AG04449 (cell line): ENCODE measurements at places on chromosomes 5 and 9.

GRCh38 chr5:42962124-42962523 is 78.0 kb downstream of the ANXA2R start:
- no peak for DNase-seq

DNA sequence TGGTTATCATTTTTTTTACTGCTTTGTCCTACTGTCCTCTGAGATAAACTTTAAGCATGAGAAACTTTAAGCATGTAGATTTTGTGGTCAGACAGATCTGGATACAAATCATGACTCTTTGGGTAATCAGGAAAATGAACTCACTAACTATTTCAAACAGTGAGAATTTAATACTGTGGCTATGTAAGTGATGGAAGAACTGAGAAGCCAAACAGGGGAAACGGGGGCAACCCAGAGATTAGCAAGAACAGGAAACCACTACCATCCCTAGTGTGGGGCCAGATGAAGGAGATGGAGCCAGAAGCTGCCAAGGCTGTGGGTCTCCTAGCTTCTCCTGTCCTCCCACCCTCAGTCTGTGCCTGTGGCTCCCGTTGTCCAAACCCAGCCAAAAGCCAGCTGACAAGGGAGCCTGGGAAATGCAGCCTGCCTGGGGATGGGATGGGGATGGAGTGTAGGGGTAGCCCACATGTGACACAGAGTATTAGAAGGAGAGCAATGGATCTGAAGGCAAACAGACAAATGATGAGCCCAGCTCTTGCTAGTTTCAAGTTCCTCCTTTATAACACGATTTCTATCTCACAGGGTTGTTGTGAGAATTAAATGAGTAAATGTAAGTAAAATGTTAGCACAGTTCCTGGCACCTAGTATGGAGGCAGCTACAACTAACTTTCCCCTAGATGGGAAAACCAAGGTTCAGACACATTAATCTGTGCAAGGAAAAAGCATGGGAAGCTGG is 27.7 kb upstream of the CDC23 start:
- no peak for DNase-seq

DNA sequence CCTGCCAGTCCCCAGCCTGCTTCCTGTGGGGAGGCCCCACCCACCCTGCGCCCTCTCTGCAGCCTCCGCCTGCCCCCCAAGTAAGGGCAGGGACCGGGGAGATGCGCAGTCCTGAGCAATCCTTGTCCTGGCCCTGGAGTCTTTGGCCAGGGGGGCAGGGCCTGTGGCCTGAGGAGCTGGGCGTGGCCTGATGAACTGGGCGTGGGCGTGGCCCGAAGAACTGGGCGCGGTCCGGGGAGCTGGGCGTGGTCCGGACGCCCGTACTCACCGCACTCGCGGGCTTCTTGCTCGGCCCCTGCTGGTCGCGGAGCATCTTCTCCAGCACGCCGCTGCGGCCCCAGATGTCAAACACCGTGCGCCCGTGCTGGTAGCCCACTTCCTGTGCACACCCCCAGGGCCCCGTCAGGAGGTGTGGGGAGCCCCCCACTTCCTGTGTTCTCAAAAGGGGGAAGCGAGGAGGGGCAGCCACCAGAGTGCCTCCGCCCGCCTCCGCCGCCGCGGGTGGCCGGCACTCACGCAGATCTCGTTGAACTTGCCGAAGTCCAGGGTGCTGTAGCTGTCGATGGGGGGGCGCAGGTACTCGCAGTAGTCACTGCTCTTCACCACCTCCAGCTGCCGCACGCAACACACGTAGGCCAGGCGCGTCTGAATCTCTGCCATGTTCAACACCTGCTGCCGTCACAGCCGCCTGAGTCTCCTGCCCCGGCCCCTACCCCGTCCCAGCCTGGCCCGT is 2.7 kb upstream of the NSMF start:
- DNase-seq: no peak

DNA sequence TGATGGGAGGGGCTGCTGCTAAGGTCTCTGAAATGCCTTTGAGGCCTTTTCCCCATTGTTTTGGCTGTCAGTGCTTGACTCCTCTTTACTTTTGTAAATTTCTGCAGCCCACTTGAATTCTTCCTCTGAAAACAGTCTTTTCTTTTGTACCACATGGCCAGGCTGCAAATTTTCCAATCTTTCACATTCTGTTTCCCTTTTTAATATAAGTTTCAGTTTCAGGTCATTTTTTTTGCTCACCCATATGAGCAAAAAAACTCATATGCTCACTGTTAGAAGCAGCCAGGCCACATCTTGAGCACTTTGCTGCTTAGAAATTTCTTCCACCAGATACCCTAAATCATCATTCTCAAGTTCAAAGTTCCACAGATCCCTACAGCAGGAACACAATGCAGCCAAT is 234.6 kb upstream of the ADRA1B start:
- no peak for DNase-seq

GRCh38 chr9:77554586-77555105 is 93.5 kb downstream of the GNA14 start:
- no peak for DNase-seq

- no peak for DNase-seq
These were observed 3.2 kb downstream of the CAVIN4 start for GRCh38 chr9:100581081-100581480.

- no peak for DNase-seq
These were observed 115.0 kb downstream of the SCAMP1 start for GRCh38 chr5:78475370-78475769.

GRCh38 chr5:44845777-44846176 is 37.0 kb downstream of the MRPS30 start:
- no peak for DNase-seq

GRCh38 chr5:131473731-131474130 is 161.3 kb downstream of the RAPGEF6 start:
- no peak for DNase-seq

GRCh38 chr9:71984403-71984802 is 73.0 kb downstream of the C9orf85 start:
- DNase-seq: peak; percentile 29

DNA sequence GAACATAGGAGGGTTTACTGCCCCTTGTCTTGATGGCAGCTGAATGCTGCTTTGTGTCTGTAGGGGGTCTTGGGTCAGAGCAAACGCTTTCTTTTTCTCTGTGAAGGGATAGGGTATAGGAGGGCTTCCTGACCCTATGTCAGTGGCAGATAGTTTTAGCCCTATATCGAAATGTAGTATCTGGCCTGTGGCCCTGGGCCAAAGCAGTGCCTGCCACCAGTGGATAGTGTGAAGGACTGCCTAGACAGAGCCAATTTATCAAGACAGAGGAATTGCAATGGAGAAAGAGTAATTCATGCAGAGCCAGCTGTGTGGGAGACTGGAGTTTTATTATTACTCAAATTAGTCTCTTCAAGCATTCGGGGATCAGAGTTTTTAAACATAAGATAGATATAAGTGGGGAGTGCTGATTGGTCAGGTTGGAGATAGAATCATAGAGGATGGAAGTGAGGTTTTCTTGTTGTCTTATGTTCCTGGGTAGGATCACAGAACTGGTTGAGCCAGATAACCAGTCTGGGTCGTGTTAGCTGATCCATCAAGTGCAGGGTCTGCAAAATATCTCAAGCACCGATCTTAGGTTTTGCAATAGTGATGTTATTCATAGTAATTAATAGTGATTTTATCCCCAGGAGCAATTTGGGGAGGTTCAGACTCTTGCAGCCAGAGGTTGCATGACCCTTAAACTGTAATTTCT is 178.5 kb downstream of the GDNF start:
- no peak for DNase-seq

DNA sequence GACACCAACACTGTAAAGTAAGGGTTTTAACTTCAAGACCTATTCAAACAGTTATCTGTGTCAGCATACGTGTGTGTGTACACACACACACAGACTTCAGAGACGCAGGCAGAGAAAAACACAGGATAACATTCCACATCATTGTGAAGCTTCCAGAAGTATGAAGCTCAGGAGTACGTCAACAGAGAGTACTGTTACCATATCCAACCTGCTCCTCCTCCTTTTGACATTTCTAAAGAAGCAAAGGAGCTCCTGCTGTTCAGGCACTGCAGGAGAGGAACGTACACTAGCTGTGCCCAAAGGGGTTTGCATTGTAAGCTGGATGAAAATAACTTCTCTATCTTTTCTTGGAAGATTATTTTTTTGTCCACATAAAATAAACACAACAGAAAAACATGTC is 180.7 kb downstream of the MEF2C start:
- no peak for DNase-seq

DNA sequence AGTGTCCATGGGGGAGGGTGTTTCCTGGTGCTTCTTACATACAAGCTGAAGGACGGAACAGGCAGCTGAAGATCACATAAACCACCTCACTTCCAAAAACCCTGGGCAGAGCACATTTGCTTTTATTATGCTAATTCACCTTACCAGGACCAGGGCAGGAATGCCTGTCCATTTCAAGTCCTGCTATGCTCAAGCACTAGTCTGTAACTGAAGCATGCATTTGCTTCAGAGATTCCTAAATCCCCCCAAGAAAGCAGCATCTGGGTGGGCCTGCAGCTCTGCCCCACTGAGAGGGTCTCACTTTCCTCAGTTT is 9.4 kb upstream of the NACC2 start:
- no peak for DNase-seq

GRCh38 chr9:68872026-68872501 is 141.8 kb downstream of the PRKACG start:
- no peak for DNase-seq

- no peak for DNase-seq
These were observed 44.0 kb upstream of the MAP1B start for GRCh38 chr5:72063219-72063819.

DNA sequence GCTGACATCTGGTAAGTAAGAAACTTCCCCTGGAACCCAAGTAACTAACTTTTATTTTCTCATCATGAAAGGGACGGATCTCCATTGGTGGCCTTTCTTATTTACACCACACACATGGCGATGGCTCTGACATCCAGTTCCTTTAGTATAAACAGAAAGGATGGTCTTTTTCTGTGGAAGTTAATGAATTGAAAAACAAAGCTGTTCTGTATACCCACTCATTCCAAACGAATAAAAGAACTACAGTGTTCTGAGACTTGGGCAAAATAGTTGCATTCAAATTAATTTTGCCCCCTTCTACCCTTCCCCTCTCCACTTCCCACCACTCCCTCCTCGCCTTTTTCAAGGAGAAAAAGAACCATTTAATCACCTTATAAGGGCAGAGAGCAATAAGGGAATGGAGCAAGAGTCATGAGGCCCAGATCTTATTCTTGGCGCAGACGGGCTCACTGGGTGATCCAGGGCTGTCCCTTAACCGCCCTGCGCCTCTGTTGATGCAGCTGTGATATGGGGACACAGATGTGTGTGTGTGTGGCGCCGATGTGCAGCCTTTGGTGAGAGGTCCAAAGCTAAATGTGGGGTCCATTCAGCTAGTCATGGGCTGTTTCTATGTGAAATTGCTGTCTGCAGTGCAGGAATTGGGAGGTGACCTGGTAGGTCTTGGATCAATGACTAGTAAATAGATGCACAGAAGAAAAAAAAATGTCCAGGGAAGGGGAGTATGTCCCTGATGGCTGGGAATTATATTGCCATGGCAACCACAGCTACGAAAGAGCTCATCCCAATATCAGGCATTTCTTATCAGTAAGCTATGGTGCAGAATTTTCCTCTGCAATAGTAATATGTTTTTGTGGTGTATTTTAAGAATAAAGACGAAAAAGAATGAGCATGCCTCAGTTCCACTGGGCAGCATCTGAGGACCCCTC is 141.5 kb upstream of the ERCC6L2 start:
- no peak for DNase-seq

- DNase-seq: peak; percentile 74
These were observed 305.1 kb upstream of the RGMB start for GRCh38 chr5:98468188-98468869.

DNA sequence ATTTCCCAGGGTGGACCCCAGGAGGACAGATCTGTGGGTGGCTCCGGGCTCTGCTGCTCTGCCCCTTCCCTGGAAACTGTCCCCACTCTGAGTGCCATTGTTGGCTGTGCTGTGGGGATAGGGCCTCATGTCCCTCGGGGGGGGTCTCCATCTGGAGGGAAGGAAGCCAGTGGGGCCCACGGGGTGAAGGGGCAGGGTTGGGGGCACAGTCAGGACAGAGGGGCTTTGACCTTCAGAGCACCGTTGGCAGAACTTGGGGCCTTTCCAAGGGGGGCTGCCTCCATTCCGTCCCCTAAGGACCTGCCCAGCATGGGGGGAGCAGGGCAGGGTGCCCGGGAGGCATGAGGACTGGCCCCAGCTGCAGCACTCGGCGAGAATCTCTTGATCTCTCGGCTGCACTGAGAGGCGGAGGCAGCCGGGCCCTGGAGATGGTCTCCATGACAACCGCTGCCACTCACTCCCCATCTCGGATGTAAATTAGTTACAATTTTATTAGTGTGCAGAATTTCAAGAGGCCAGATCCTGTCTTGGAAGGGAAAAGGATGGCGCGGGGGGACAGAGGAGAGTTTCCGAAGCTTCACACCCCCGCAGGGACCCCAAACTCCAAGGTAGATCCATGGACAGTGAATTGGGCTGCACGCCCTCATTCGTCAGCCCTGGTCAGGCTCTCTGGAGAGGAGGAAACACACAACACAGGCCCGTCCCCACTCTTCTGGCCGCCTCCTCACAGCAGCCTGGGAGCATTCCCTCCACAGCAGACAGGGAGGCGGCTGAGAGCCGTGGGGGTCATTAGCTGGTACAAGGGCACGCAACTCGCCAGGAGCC is 216.2 kb upstream of the IER5L start:
- no peak for DNase-seq
